Fibroblast of skin of scalp (primary cell): ENCODE measurements at places on chromosomes 11 and 22.

GRCh38 chr11:75902631-75903030 is 87.6 kb downstream of the UVRAG start:
- peak; percentile 14 for DNase-seq

- DNase-seq = no peak
Observed at GRCh38 chr11:33420959-33421566, 163.9 kb downstream of the HIPK3 start.

- no peak for DNase-seq
Observed at GRCh38 chr11:66100272-66101065, 30.4 kb downstream of the PACS1 start.

GRCh38 chr11:30990625-30991296 is 378.8 kb downstream of the DCDC1 start:
- no peak for DNase-seq

GRCh38 chr11:112255067-112255720 is 5.5 kb downstream of the PLET1 start:
- peak; percentile 60 for DNase-seq

DNA sequence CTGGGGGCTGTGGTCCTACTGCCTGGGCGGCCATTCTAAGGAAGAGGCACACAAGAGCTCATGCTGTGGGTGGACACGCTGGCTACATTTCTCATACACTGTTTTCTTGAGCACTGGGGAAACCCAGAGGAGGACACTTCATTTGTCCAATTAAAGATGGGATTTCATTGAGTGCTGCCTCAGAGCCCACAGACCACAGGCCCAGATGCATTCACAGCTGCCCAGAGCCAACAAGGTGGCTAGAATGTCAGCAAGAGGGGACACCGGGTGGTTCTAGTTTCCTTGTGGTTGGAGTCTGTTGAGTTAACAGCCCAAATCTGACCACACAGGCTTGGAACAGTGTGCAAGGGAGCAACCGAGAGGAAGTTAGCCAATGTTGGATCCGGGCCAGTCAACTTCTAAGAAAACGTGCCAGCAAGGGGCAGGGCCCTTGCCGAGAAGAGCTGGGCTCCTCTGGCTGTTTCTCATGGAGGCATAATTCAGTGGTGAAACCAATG is 35.0 kb upstream of the SORL1 start:
- DNase-seq = peak; percentile 92
